ENCODE measurements at places on chromosomes 11 and 22. TPM values are rescaled to one million over a fixed set of nuclear protein-coding genes. Genes with fewer than 3 reads are reported as not detected.

DNA sequence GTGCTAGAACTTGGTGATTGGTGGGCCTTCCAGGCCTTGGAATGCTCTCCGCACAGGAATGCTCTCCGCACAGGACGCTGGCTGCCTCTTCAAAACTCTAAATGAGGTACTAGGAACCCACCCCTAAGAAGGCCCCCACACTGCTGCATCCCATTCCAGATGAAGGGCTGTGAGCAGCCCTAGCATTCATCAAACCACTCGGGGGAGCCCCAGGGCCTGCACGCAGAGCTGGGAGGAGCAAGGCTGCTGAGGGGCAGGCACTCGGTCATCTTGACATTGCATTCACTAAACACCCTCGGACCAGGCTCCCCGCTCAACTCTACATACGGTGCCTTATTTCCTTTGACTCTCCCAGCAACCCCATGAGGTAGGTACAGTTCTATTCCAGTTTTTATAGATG is 49.2 kb upstream of the EMID1 start:
- DNase-seq: no peak

DNA sequence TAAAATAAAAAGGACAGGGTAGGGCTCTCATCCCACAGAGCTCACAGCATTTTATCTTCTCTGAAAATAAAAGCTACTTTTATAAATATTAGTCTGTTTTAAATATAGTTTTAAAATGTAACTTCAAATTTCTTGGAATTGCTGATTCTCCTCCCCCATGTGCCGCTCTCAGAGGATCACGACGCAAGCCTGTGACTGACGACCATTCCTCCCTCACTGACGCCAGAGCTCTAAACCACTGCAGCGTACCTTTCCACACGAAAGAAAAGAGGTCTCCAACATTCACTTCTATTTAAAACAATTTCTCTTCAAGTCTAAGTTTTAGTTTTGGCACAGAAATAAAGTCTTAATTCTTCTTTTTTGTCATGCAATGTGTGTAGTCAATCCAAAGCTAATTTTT is 9.3 kb downstream of the TOLLIP start:
- DNase-seq: no peak

- DNase-seq: peak; percentile 29
These were observed 333.9 kb downstream of the CADM1 start for GRCh38 chr11:115170133-115170815.

GRCh38 chr22:44837481-44837880 is 85.1 kb downstream of the ARHGAP8 start:
- no peak for DNase-seq

GRCh38 chr11:121563900-121564822 is 111.4 kb upstream of the SORL1-AS1 start:
- DNase-seq: no peak

GRCh38 chr11:24198481-24198880 is 298.4 kb upstream of the LUZP2 start:
- DNase-seq: no peak

The PLEKHB1 gene
- total RNA-seq: 11.6 TPM

The HBE1 gene
- total RNA-seq: not detected

DNA sequence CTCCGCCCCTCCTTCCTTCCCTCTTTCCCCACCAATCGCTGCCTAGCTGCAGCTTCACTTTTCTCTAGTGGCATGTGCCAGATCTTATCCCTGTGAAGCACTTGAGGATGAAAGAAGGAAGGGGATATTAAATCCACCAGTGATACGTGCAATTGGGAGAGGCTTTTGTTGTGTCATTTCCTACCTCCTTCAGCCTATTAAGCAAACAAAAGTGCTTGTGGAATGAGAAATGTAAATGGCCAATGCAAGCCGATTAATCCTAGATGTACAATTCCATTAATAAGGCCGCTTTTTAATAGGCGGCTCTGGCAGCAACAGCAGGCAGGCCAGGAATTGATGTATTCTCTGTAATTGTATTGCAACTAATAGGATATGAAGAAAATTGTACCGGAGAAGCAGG is 23.3 kb downstream of the NTM start:
- no peak for DNase-seq

Measured in activated CD8-positive, alpha-beta T cell treated with anti-CD3 and anti-CD28 coated beads, Interleukin-2, amount 10 ng/mL, durations not matched to agents 7 days and 5 days (primary cell).